ENCODE measurements at places on chromosomes 2 and 18.
A peak's percentile ranks its signal among the peaks of the same experiment; 100 is the strongest.

GRCh38 chr2:72024451-72025175 is 123.0 kb downstream of the CYP26B1 start:
- DNase-seq: no peak

GRCh38 chr2:74779265-74779558 is 54.7 kb upstream of the HK2 start:
- DNase-seq: no peak

DNA sequence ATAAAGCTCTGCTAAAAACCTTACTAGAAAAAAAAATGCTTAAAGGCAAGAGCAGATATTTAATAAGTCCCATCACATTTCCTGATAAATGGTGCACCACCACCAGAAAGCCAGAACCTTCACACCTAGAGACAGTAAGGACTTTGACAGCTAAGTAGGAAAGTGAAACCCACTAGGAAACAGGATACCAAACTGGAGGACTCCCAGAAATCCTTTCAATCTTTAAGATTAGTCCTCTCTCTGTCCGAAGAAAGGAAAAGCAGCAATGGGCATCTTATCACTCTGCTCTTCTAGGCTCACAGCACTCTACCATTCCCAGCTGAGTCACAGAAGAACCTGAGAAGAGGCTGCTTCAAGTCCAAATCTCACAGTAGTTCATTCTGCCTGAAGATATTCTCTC is 3.7 kb downstream of the DYM start:
- DNase-seq: peak; percentile 30

- DNase-seq: no peak
Measured at GRCh38 chr2:85446296-85447221, 28.0 kb downstream of the SH2D6 start.

GRCh38 chr2:74845217-74845751 is 11.4 kb downstream of the HK2 start:
- peak; percentile 94 for DNase-seq

GRCh38 chr2:186036862-186037449 is 298.4 kb downstream of the FSIP2 start:
- no peak for DNase-seq

GRCh38 chr2:71853858-71854257 is 293.8 kb downstream of the CYP26B1 start:
- no peak for DNase-seq

- DNase-seq: no peak
Measured at GRCh38 chr2:150742094-150742493, 254.6 kb upstream of the RND3 start.

All from fibroblast of mammary gland (primary cell).